ENCODE measurements at places on chromosomes 4 and X. TPM values are rescaled to one million over a fixed set of nuclear protein-coding genes. Genes with fewer than 3 reads are reported as not detected.

DNA sequence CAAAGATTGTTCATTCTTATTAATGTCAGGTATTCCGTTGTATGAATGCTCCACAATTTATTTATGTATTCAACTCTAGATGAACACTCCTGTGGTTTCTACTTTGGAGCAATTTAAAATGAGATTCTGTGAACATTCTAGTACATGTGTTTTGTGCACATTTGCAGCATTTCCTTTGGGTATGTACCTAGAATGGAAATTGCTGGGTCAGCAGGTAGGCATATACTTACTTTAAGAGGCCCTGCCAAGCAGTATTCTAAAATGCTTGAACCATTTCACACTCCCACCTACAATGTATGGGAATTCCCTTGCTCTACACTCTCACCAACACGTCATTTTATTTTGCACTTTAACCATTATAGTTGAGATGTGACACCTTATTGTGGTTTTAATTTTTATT, 59.4 kb upstream of the MAGEB2 start:
- DNase-seq, result no peak

- DNase-seq, result peak; percentile 7
Observed at GRCh38 chr4:187171706-187172339, 448.2 kb upstream of the FAT1 start.

DNA sequence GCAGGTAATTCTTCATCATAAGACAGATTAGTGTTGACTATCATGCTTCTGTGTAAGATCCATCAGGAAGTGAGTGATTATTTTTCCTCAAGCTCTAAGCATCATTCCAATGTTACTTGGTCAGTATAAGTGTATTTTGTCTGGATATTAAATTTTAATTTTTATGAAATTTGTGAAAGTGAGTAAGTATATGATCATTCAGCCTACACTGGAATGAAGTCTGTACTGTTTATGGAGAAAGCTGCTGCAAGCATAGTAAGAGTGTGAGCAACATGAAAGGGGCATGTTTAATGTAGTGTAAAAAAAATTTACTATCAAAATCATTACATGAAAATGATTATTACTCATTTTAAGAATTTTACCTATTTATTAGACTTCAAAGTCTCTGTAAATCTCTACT, 84.8 kb downstream of the IL15 start:
- DNase-seq, result no peak

GRCh38 chr4:149347139-149347538, 468.5 kb downstream of the IQCM start:
- no peak for DNase-seq

GRCh38 chr4:152771741-152772533, 7.6 kb downstream of the TIGD4 start:
- DNase-seq, result no peak

Gene GCNA
- polyA plus RNA-seq, result 1.2 TPM

Gene AKAP17A
- polyA plus RNA-seq, result 11.3 TPM

Gene TLR10
- polyA plus RNA-seq, result not detected

Measured in AG04450 (cell line).